ENCODE measurements at places on chromosomes 7 and 10.

- peak; percentile 20 for DNase-seq
These were observed 7.1 kb upstream of the MUC3A start for GRCh38 chr7:100942045-100942774.

DNA sequence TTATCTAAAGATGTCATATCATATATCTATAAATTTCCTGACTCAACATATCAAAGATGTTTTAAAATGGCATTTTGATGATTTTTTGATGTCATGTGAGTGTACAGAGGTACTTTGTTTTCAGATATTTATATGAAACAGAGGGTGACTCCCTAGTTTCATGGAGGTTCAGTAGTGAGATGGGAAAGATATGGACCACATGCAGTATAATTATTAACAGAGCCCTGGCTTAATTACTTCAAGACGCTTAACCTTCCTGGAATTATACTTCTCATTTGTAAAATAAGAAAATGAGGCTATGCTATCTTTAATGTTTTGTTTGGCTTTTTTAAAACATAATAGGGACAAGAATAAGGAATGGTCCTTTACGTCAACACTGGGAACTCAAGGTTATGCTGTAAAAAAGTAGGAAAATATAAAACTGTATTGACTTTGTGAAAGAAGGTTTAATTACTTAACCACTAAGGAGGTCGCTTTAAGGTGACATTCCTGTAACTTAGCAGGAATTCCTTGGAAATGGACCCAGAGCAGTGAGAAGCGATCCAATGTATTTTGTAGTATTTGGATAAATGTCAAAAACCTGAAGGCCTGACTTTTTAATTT lies 821.0 kb upstream of the IGFBP3 start:
- peak; percentile 12 for DNase-seq

DNA sequence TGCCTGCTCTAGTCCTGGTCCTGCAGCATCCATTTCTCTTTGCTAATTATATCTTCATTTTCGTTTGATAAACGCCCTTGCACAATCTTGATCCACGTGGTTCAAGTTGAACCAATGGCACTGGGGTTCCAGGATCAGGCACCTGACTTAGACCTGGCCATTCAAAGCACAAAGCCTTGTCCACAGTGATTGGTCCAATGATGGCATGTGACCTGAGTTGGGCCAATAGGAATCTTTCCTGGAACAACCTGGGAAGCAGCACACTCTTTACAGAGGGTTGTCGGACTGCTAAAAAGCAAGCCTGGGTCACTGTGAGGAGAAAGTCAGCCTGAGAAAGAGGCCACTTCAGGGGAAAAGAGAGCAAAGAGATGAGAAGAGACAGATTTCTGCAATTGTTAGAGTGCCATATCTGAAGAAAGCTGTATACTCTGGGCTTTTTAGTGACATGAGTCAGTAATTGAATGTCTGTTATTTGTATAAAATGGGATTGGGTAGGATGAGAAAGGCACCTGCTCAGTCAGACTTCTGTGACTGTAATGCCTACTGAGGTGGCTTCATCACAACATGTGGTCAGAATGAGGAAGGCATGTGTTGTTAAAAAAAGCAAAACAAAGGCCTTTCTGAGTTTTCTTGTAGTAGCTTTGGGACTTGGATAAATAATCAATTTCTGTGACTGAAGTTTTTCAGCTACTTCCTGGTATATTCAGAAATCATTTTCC lies 4.4 kb upstream of the STEAP4 start:
- DNase-seq, result peak; percentile 52

DNA sequence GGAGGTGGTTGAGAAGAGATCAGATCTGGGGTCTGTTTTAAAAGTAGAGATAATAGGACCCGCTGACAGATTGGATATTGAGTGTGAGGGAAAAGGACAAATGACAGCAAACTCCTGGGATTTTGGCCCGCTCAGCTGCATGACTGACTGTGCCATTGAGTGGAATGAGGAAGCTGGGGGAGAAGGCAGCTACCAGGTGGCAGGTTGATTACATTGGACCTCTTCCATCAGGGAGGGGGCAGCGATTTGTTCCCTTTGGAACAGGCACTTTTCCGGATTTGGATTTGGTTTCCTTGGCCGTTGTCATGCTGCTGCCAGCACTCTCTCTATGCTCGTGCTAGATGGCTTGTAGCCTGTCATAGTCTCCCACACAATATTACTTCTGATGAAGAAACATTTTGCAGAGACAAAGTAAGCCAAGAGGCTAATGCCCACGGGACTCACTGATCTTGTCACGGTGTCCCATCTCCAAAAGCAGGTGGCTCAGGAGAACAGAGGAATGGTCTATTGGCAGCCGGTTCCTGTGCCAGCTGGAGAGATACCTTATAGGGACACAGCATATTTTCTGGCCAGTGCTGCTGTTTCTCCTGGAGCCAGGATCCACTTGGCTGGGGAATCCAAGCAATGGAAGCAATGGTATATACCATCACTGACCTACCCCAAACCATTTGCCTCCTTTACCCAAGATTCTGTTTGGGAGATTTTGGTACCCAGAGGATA lies 69.1 kb upstream of the WAC start:
- DNase-seq, result no peak

- DNase-seq, result no peak
These were observed 647.5 kb upstream of the IGFBP3 start for GRCh38 chr7:46568420-46569132.
